Vagina (tissue), 2 donors: ENCODE measurements at places on chromosomes 12 and 14. TPM values are rescaled to one million over a fixed set of nuclear protein-coding genes. Genes with fewer than 3 reads are reported as not detected.

DNA sequence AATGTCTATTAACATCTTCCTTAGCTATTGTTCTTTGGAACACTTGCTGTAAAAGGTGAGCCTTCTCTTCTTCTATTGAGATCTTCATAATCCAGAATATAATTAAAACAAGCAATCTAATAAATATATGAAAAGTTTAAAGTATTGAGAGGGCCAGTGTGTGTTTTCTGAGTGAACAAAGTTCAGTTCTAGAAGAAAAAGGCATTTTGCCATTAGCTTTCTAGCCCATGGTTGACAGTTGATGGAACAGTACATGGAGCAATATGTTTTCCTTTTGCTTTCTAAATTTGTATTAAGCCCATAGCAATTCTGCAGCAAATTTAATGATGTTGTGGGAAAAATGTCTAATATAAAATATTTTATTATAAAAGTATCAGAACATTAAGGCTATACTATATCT lies 853.0 kb downstream of the TRHDE start:
- DNase-seq = no peak

- no peak for DNase-seq
Observed at GRCh38 chr12:116423094-116423493, 136.1 kb upstream of the MAP1LC3B2 start.

- no peak for DNase-seq
Observed at GRCh38 chr12:65598688-65599087, 225.6 kb upstream of the HMGA2 start.

The ARHGEF40 gene
- 36.3 TPM for total RNA-seq
